CD4-positive, alpha-beta T cell treated with Interleukin-1 beta for 1 hour (primary cell): ENCODE measurements at places on chromosomes 3 and 15.
A peak's percentile ranks its signal among the peaks of the same experiment; 100 is the strongest.

GRCh38 chr15:35393398-35393797 lies 152.6 kb downstream of the DPH6 start:
- DNase-seq, result no peak

DNA sequence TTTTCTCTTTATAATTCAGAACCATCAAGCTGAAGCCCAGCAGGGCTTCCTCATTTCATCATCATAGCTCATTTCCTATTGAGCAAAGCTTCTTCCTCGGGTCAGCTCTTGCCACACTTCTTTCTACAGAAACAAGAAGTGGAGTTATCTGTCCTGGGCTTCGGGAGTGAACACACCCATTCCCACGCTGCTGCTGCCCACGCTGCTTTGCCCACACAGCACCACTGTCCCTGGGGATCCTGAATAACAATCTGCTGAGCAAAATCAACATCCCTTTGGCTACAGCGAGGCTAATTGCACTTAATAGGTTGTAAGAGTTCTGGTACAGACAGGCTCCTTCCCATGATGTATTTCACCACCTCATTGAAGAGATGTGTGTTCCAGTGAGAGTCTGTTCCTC lies 23.7 kb downstream of the CEP19 start:
- peak; percentile 53 for DNase-seq

GRCh38 chr15:65044724-65045481 lies at the start of gene SLC51B:
SLC51B (plus strand) TSS chr15:65045387; CDS start chr15:65050005, 4,618 bp downstream.
- DNase-seq, result no peak

GRCh38 chr3:59877263-59878037 lies 827.6 kb upstream of the CFAP20DC start:
- no peak for DNase-seq

DNA sequence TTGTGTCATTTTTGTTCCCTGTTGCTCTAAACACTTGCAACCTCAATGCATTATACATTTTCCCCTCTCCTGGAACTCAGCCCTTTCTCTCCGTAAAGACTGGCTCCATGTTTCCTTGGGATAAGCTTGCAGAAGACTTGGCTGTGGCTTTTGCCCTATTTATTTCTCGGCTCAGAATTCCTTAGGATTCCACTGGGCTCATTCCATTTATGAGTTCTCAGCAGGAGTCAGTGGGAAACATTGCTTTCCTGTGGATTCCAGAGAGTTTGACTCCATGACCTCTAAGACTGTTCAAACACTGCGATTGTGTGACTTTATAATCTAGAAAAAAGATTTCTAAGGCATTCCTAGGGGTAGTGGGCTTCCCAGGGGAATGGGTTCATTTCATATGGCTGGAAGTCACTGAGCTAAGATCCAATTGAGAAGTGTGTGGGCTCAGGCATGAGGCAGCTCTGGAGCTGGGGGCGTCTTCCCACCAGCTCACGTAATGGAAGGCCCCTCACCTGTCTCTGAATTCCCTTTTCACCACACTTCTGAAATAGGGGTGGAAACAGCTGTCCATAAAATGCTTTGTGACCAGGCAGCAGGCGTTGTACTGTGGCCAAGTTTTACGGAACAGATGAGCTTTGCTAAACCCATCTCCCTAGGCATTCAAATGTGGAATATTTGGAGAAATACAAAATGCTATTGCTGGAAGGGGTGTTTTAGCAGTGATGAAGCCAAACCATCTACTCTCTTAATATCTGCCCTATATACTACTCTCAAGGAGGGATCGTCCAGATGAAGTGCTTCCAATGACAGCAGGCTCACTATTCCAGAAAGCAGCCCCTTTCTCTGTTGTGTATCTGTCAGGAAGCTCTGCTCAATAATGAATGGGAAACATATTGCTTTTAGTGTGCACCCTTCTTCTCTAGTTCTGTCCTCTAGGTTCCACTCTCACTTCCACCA lies 91.8 kb upstream of the BCL6 start:
- DNase-seq, result no peak

GRCh38 chr3:67704322-67704721 lies 49.9 kb upstream of the SUCLG2 start:
- DNase-seq, result peak; percentile 5

GRCh38 chr15:36106640-36107335 lies 472.6 kb upstream of the CDIN1 start:
- DNase-seq, result no peak

- DNase-seq, result no peak
These were observed 116.9 kb upstream of the GADL1 start for GRCh38 chr3:31011380-31011779.

- no peak for DNase-seq
These were observed 188.6 kb upstream of the TBL1XR1 start for GRCh38 chr3:177385831-177386301.

GRCh38 chr3:144018776-144019175 lies 47.2 kb downstream of the DIPK2A start:
- no peak for DNase-seq

DNA sequence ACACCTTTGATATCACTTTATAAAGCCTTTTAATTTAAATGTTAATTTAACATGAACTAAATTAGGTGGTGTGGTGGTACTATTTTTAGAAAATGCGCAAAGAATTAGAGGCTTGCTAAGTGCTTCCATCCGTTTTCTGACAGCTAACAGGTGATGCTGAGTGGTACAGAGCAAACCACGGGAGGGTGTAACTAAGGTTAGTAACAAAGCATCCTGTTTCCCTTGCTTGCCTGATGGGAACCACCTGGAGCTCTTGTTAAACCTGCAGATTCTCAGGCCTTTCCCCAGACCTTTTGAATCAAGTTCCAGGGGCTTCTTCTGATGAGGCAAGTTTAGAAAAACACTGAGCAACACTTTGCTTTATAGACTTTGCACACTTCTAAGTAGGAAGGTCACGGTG lies 101.0 kb downstream of the ATG7 start:
- DNase-seq, result no peak

GRCh38 chr3:125165189-125165947 lies 47.2 kb downstream of the SLC12A8 start:
- DNase-seq, result no peak

- DNase-seq, result no peak
These were observed 349.3 kb downstream of the ERC2 start for GRCh38 chr3:56118968-56119367.

GRCh38 chr15:56775641-56776040 lies 42.3 kb upstream of the ZNF280D start:
- DNase-seq, result no peak

DNA sequence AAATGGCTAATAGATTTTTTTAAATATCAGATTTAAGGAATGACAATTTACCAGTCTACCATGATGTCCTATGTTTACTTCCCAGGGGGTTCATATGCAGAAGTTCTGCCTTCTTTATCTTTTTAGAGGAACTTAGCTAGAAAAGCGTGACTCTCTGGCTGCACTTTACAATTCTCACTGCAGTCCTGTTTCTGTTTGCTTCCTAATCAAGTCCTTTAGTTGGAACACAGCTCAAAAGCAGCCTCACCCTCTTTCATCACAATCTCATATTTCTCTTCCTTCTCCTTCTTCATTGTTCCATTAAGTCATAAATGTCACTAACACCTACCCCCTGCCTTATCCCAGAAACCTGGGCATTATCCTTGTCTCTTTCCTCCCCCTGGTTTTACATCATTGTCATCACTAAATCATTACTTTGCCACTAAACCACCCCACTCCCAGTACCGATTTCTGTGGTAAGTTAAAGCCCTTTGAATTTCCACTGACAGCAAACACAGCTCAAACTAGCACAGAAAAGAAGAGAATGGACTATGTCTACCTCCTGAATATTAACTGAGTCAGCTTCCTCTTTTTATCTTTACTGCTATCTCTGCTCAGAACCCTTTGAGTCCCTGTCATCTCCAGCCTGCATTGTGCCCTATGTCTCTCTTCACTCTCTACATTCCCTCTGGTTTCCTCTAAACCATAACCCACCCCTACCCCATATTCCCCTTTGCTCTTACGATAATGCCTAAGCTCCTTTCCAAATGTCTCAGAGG lies 13.8 kb upstream of the PPP4R2 start:
- DNase-seq, result no peak

- DNase-seq, result peak; percentile 63
These were observed 733 bp downstream of the RNF111 start for GRCh38 chr15:58988006-58988785.

- no peak for DNase-seq
These were observed 21.3 kb downstream of the CHD2 start for GRCh38 chr15:92921215-92922131.

DNA sequence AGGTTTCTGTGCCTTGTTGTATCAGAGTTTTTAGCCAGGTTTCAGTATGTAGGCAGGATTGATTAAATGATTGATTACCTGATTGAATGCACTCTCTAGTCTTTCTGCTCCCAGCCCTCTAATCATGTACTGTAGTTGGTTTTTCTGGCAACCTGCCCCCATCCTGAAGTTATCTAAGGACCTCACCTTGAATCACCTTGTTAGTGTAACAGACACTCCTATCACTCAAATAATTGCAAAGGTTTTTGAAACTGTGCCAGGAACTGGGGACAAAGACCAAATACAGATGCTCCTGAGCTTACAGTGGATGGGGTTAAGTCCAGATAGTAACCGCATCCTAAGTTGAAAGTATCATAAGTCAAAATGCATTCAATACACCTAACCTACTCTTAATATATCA lies 141.5 kb upstream of the EIF1B start:
- DNase-seq, result no peak

GRCh38 chr3:124364317-124365020 lies 365.8 kb upstream of the UMPS start:
- no peak for DNase-seq

- DNase-seq, result peak; percentile 38
These were observed 25.8 kb upstream of the RSL24D1 start for GRCh38 chr15:55222588-55222987.

DNA sequence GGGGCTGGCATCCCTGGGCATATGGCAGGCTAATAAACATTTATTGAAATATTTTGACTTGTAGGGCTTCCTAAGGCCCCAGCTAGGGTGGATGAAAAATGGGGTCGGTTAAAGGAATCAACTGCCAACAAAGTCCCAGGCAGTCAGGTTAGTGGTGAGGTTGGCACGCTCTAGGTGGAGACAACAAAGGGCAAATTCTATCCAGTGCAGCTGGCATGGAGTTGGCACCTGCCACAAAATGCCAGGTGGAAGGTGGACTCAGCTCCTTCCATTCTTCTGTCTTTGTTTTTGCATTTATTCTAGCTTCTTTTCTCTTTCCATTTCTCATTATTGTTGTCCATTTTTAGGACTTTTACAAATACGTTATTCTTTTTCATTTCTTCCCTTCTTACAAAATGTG lies 31.0 kb downstream of the LCMT2 start:
- DNase-seq, result no peak

GRCh38 chr3:100105501-100105900 lies 8.8 kb downstream of the FILIP1L start:
- DNase-seq, result no peak

DNA sequence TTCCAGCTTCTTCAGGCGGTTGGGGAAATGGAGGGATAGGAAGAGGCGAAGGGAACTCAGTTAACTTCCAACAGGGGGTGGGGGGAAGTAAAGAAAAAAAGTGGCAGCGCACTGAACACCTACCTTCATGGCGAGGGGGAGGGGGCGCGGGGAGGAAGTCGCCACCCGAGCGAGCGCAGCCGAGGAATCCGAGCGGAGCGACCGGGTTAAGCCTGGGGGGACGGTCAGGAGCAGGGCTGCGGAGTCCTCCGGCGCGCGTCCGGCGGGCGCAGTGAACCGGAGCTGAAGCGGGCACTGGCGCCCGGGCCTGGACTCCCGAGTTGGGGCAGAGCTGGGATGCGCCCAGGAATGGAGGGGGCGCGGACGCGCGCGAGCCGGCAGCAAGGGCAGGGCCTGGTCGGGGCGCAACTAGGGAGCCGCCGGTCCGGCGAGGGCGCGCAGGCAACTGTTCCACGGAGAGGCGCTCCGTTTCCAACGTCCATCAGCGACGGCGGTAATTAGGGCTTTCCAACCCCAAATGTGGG lies at the start of gene WNT5A:
TSS of gene WNT5A (minus strand) at position 450 of the 524 bp plus-strand sequence. CDS start at position 129, 321 bp downstream.
- DNase-seq, result no peak

GRCh38 chr3:134606033-134607025 lies 44.5 kb downstream of the KY start:
- DNase-seq, result no peak

GRCh38 chr3:116141724-116142123 lies 303.6 kb downstream of the LSAMP start:
- DNase-seq, result no peak

DNA sequence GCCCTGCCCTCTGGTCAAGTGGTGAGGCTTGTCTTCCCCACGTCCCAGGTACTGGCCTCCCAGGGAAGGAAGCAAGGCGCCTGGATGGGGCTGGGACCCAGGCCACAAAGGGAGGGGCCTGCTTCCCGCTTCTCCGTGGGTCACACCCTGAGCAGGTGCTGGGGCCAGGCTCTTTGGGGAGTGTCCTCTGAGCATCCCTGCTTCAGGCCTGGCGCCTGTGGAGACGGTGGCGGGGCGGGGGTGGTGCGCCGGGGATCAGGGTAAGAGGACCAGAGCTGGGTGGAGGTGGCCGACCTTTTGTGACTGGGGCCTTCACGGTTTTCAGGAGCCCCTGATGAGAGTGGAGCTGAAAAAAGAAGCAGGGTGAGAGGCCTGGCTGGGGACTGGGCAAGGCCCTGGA lies 3.6 kb downstream of the PLA2G4B start:
- no peak for DNase-seq

DNA sequence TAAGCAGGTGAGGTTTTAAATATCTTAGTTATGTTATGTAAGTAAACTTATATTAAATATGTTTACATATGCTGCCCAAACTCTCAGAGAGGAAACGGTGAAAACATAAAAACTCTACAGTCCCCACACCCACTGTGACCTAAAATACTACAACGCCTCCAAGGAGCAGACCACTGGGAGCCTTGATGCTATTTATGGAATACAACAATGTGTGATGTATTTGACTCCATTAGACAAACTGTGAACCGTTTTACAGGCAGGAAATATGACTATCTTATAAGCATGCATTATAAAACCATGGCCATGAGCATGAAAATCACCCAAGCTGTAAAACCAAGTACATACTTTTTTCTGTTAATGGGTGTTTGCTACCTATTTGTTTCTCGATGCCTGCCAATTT lies 379.5 kb upstream of the TBL1XR1 start:
- no peak for DNase-seq

GRCh38 chr15:45187894-45188830 lies at the start of gene SHF:
SHF (minus strand) TSS chr15:45187966; CDS start chr15:45187951, 15 bp downstream.
- DNase-seq, result peak; percentile 76

GRCh38 chr3:18389108-18389733 lies 35.9 kb downstream of the SATB1 start:
- no peak for DNase-seq

GRCh38 chr15:90478846-90479481 lies 50.8 kb upstream of the CRTC3 start:
- no peak for DNase-seq

DNA sequence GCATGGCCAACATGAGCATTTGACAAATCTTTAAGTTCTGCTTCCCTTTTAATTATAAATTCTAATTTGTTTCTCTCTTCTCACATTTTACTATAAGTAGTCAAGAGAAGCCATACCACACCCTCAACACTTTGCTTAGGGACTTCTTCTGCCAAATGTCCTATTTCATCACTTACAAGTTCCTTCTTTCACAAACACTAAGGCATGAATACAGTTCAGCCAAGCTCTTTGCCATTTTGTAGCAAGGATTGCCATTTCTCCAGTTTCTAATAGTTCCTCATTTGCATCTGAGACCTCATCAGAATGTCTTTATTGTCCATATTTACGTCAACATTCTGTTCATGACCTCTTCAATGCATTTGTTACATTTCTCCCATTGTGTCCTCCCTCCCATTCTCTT lies 29.4 kb downstream of the SLC22A14 start:
- no peak for DNase-seq
